ENCODE measurements at places on chromosomes 12 and 14.

- no peak for DNase-seq
- H3K4me3 ChIP-seq: no peak overlapping the region
- no peaks in the 10 kb centered on the region for H3K36me3 ChIP-seq
- no peaks in the 10 kb centered on the region for H3K27me3 ChIP-seq
- H3K4me1 ChIP-seq: peaks cover 2% of the 10 kb centered on the region
Measured at GRCh38 chr14:98269533-98269932, 1002.5 kb downstream of the BCL11B start.

GRCh38 chr12:107091989-107092641, 1.2 kb downstream of the CRY1 start:
- no peaks in the 10 kb centered on the region for H3K36me3 ChIP-seq
- no peaks in the 10 kb centered on the region for H3K27me3 ChIP-seq
- peak overlapping the region; percentile 100 for H3K27ac ChIP-seq
- no peak for DNase-seq

GRCh38 chr12:89928467-89928866, 219.8 kb upstream of the ATP2B1 start:
- H3K36me3 ChIP-seq: no peaks in the 10 kb centered on the region
- no peak overlapping the region for H3K4me3 ChIP-seq
- H3K27ac ChIP-seq: no peak overlapping the region
- no peak for DNase-seq

DNA sequence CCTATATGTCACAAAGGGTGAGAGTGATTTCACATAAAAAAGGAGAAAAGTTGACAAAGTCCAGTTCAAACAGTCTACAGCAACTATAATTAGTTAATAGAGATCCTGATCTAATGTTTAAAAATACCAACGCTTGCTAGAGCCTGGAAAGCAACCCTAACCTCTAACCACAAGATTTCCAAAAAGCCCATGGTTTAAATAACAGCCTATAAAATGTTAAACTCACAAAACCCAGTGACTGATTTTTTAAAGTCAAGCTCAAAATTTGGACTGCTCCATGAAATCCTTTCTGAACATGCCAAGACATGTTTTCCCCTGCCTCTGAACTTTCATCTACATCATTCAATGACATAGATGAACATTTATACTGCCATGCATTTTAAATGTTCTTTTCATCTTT, 81.6 kb downstream of the PLEKHG7 start:
- H3K36me3 ChIP-seq: peaks cover 20% of the 10 kb centered on the region
- DNase-seq: no peak
- no peak overlapping the region for H3K27ac ChIP-seq
- no peaks in the 10 kb centered on the region for H3K27me3 ChIP-seq

GRCh38 chr12:25767606-25768005, 190.9 kb upstream of the RASSF8 start:
- no peak overlapping the region for H3K27ac ChIP-seq
- H3K36me3 ChIP-seq: no peaks in the 10 kb centered on the region
- no peaks in the 10 kb centered on the region for H3K4me1 ChIP-seq
- no peak for DNase-seq
- H3K4me3 ChIP-seq: no peak overlapping the region

DNA sequence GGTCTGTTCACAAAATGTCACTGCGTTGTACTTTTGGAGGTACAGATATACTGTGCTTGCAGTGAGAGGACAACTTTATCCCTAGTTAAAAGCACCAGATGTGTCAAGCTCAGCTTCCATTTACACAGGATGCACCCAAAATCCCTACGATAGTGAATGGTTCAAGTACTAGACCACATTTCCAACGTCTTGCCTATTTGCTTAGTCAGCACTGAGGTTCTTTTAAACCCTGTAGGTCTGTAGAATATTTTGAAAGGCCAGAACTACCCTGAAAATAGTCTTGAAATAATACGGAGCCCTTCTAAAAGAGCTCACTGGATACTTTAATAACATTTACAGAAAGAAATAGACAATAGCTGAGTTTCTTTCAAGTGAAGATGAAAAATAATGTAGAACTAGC, 466.1 kb downstream of the FUT8 start:
- DNase-seq: no peak
- H3K4me3 ChIP-seq: no peak overlapping the region
- H3K27ac ChIP-seq: no peak overlapping the region
- no peaks in the 10 kb centered on the region for H3K36me3 ChIP-seq
- H3K4me1 ChIP-seq: peaks cover 13% of the 10 kb centered on the region

DNA sequence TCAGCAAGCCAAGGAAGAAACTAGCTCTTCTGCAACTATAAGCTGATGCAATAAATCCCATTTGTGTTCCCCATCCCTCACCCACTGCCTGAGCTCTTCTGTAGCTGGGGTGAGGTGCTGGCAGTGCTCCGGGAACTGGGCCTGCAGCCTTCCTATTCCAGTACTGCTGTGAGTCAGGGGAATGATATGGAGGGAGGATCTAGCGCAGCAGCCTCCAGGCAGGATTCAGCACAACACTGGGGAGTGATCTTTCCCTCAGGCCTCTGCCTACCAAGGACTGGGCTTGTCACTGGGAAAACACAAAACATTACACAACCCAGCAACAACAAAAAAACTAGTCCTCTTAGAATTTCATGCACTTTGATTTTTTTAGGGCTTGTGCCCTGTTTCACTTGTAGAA, 58.7 kb downstream of the ST8SIA1 start:
- H3K36me3 ChIP-seq: no peaks in the 10 kb centered on the region
- no peaks in the 10 kb centered on the region for H3K4me1 ChIP-seq
- H3K4me3 ChIP-seq: no peak overlapping the region
- DNase-seq: no peak
- H3K27me3 ChIP-seq: peaks cover 2% of the 10 kb centered on the region
- H3K27ac ChIP-seq: no peak overlapping the region

DNA sequence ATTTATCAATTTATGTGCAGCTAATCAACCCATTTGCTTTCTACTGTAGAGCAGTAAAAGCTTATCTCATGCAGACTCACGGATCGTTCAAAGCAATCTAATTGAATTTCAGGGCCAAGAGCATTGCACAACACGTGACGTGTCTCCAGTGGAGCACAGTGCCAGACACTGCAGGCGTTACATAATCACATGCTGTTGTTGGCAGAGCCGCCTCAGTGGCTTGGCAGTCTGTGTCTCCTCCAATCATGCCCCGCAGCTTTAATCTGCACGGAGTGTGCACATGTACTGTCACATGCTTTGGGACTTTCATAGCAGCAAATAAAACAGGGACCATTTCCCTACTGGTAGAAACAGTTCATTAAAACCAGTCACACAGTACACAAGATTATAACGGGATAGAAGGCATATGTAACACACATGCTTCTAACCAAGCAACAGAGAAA, 309.3 kb downstream of the ITPR2 start:
- H3K4me3 ChIP-seq: no peak overlapping the region
- no peak for DNase-seq
- H3K27ac ChIP-seq: no peak overlapping the region

GRCh38 chr14:55446833-55447232, 6.4 kb upstream of the TBPL2 start:
- no peaks in the 10 kb centered on the region for H3K27me3 ChIP-seq
- DNase-seq: no peak
- H3K36me3 ChIP-seq: no peaks in the 10 kb centered on the region
- no peaks in the 10 kb centered on the region for H3K4me1 ChIP-seq
- no peak overlapping the region for H3K4me3 ChIP-seq

DNA sequence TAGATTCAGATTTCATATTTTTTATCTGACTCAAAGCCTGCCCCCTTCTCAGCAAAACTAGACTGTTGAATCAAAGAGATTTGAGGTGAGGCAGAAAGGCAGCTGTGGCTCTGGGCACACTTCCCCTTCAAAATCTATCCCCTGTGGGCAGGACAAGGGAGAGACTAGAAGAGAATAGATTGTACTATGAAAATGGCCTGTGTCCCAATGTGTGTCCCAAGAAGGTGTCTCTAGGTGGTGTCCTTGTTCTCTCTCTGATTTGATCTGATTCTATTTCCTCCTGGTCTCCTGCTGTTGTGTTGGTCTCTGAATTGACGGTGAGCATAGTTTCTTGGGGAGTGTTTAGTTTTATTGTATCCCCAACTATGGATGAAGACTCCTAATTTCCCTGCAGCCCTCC, 565.8 kb upstream of the ATP2B1 start:
- no peak overlapping the region for H3K4me3 ChIP-seq
- no peak for DNase-seq
- H3K36me3 ChIP-seq: no peaks in the 10 kb centered on the region
- no peaks in the 10 kb centered on the region for H3K4me1 ChIP-seq

GRCh38 chr14:92987713-92988510, 65.0 kb downstream of the CHGA start:
- no peak overlapping the region for H3K27ac ChIP-seq
- no peak for DNase-seq
- no peaks in the 10 kb centered on the region for H3K4me1 ChIP-seq
- no peak overlapping the region for H3K4me3 ChIP-seq

GRCh38 chr12:110995016-110995415, 74.6 kb upstream of the MYL2 start:
- H3K4me1 ChIP-seq: no peaks in the 10 kb centered on the region
- H3K27ac ChIP-seq: no peak overlapping the region
- no peaks in the 10 kb centered on the region for H3K36me3 ChIP-seq
- H3K27me3 ChIP-seq: no peaks in the 10 kb centered on the region
- no peak overlapping the region for H3K4me3 ChIP-seq

- no peak overlapping the region for H3K4me3 ChIP-seq
- no peak for DNase-seq
- H3K27ac ChIP-seq: no peak overlapping the region
- no peaks in the 10 kb centered on the region for H3K36me3 ChIP-seq
- H3K4me1 ChIP-seq: no peaks in the 10 kb centered on the region
Measured at GRCh38 chr14:39704594-39704993, 272.4 kb upstream of the FBXO33 start.

GRCh38 chr12:50799908-50800307, 36.0 kb downstream of the ATF1 start:
- peaks cover 45% of the 10 kb centered on the region for H3K36me3 ChIP-seq
- no peak overlapping the region for H3K27ac ChIP-seq

GRCh38 chr12:69844836-69845235, 19.8 kb downstream of the MYRFL start:
- no peak for DNase-seq
- no peaks in the 10 kb centered on the region for H3K36me3 ChIP-seq
- H3K4me1 ChIP-seq: no peaks in the 10 kb centered on the region
- H3K27ac ChIP-seq: no peak overlapping the region
- H3K4me3 ChIP-seq: no peak overlapping the region

GRCh38 chr12:75658901-75659823, 147.8 kb upstream of the KRR1 start:
- H3K4me3 ChIP-seq: no peak overlapping the region
- no peaks in the 10 kb centered on the region for H3K4me1 ChIP-seq
- no peaks in the 10 kb centered on the region for H3K36me3 ChIP-seq
- no peaks in the 10 kb centered on the region for H3K27me3 ChIP-seq

DNA sequence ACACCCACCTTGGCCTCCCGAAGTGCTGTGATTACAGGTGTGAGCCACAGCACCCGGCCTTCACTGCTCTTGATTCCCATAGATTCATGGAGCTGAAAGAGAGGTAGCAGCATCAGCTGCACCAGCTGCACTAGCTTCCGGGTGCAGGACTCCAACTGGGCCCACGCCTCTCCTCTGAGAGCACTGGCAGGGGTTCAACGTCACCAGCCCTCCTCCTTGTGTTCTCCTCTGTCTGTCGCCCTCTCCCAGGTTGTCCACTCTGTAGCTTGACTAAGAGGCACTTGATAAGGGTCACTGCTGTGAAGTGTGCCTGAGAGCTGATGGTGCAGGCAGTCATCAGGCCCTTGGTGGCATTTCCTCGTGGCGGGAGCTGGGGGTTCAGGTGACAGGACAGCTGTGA, 28.3 kb downstream of the MLXIP start:
- H3K4me3 ChIP-seq: no peak overlapping the region
- no peak overlapping the region for H3K27ac ChIP-seq
- no peak for DNase-seq
- no peaks in the 10 kb centered on the region for H3K27me3 ChIP-seq
- no peaks in the 10 kb centered on the region for H3K36me3 ChIP-seq

GRCh38 chr12:124610021-124610612, 42.7 kb upstream of the NCOR2 start:
- H3K27ac ChIP-seq: no peak overlapping the region
- H3K36me3 ChIP-seq: no peaks in the 10 kb centered on the region
- H3K4me3 ChIP-seq: no peak overlapping the region
- H3K4me1 ChIP-seq: peaks cover 33% of the 10 kb centered on the region
- no peak for DNase-seq

- H3K27me3 ChIP-seq: no peaks in the 10 kb centered on the region
- H3K27ac ChIP-seq: no peak overlapping the region
- peaks cover 3% of the 10 kb centered on the region for H3K36me3 ChIP-seq
Measured at GRCh38 chr14:51931308-51931707, 58.0 kb upstream of the RTRAF start.

- no peaks in the 10 kb centered on the region for H3K36me3 ChIP-seq
- no peaks in the 10 kb centered on the region for H3K4me1 ChIP-seq
- no peak overlapping the region for H3K27ac ChIP-seq
- no peak overlapping the region for H3K4me3 ChIP-seq
- H3K27me3 ChIP-seq: peaks cover 69% of the 10 kb centered on the region
- no peak for DNase-seq
Measured at GRCh38 chr14:101467181-101467926, 93.9 kb upstream of the DIO3 start.

DNA sequence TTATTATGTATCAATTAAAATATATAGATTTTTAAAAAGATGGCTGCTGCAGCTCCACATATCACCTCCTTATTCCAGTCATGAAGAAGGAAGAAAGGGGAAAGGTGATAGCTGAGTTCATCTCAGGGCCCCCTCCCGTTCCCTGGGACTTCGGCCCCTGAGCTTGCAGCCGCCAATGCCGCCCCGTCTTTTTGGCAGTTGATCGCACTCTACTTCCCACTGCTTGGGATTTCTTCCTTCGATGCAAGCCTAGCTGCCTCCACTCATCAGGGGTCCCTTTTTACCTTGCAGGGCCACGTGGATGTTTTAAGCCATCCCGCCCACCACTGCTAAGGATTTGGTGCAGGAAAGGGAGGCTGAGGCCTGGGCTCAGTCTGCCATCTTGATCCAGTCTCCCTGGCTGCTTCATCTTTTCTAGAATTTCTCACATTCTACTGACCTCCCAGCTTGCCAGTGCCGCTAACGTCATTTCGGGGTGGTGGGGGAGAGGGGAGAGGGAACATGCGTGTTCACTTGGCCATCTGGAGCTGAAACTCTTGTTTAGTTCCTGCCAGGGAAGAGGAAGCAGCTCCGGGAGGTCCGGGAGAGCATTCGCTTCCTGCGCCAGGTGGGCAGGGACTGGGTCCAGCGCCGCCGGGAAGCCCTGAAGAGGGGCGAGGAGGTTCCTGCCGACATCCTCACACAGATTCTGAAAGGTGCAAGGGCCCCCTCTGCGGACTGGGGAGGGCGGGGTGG, 31.3 kb downstream of the CYP46A1 start:
- H3K27ac ChIP-seq: no peak overlapping the region
- H3K4me3 ChIP-seq: no peak overlapping the region
- peak; percentile 3 for DNase-seq
- no peaks in the 10 kb centered on the region for H3K36me3 ChIP-seq
- H3K27me3 ChIP-seq: peaks cover 15% of the 10 kb centered on the region

- no peak for DNase-seq
- H3K27ac ChIP-seq: no peak overlapping the region
- H3K4me3 ChIP-seq: no peak overlapping the region
- no peaks in the 10 kb centered on the region for H3K36me3 ChIP-seq
- H3K27me3 ChIP-seq: no peaks in the 10 kb centered on the region
Measured at GRCh38 chr14:71943695-71944018, 11.4 kb downstream of the RGS6 start.
